ENCODE measurements at places on chromosomes 6 and 20. TPM values are rescaled to one million over a fixed set of nuclear protein-coding genes. Genes with fewer than 3 reads are reported as not detected.

Gene FAM209A
- 0.17 TPM for total RNA-seq

Gene SPEF1
- 0.20 TPM for total RNA-seq

Gene RNF144B
- total RNA-seq = 11.4 TPM

Gene C6orf141
- 0.47 TPM for total RNA-seq

Gene ABRACL
- total RNA-seq = 27.1 TPM

Gene PRKN
- total RNA-seq = 20.4 TPM

Gene CALHM6
- 0.45 TPM for total RNA-seq

Gene DUSP15
- not detected for total RNA-seq

Gene TGM3
- total RNA-seq = 0.10 TPM

Gene CST1
- not detected for total RNA-seq

Gene CCN5
- 8.1 TPM for total RNA-seq

Gene LHFPL5
- not detected for total RNA-seq

Gene TCF19
- total RNA-seq = 5.8 TPM

Gene SIRPA
- total RNA-seq = 6.2 TPM

Gene KCNG1
- total RNA-seq = 77.5 TPM

Gene C6orf15
- total RNA-seq = not detected

Gene MAN1A1
- 0.46 TPM for total RNA-seq

Gene LPA
- total RNA-seq = not detected

Gene ULBP2
- 4.5 TPM for total RNA-seq

Gene ID4
- 0.57 TPM for total RNA-seq

Gene PLCG1
- total RNA-seq = 16.4 TPM

Gene CST5
- not detected for total RNA-seq

Gene IL17A
- total RNA-seq = not detected

Gene LTA
- total RNA-seq = not detected

Gene HLA-DPA1
- total RNA-seq = not detected

Gene SPATA25
- total RNA-seq = not detected

Measured in NCI-H460 (cell line).